NCI-H2171 (cell line): ENCODE measurements at places on chromosomes 1 and 21.
A peak's percentile ranks its signal among the peaks of the same experiment; 100 is the strongest.

- peak; percentile 55 for DNase-seq
These were observed 12.3 kb upstream of the IFNLR1 start for GRCh38 chr1:24199291-24199900.

GRCh38 chr21:37432710-37433455 lies 66.3 kb downstream of the DYRK1A start:
- DNase-seq = no peak

- DNase-seq = peak; percentile 85
These were observed 50.1 kb downstream of the SSBP3 start for GRCh38 chr1:54355931-54356679.

DNA sequence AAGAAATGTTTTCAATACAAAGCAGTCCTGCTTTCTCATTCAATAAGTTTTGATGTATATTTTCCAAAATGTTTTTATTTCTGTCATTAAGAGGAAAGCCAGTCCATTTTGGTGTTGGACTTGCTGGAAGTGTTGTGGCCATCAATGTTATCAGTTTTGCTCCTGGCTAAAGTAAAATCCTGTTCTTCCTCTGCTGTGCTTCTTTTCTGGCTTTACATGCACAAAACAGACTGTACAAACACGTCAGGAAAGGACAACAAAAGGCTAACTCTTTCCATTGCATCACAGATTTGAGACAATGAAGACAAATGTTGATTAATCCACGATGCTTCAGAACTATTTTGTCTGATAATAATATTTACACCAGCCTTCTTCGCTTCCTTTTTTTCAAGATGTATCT lies 735.4 kb downstream of the LTN1 start:
- DNase-seq = no peak

GRCh38 chr1:27152004-27152828 lies 2.7 kb downstream of the SLC9A1 start:
- no peak for DNase-seq

DNA sequence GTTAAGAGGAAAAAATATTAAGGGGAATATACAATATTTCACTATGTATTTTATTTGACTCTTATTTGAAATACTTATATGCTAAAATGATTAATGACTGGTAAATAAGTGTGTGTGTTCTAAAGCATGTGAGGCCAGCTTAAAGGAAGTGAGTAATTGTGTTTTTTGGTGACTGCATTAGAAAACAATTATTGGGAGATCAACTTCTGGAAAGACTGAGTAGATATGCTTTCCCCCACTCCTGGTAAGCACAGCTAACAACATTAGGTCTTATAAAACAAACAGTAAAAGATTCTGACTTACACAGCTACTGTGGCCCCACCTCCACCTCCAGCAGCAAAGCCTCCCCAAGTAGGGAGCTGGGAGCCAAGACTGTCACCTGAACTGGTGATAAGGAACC lies 403.0 kb downstream of the SRGAP2C start:
- no peak for DNase-seq

- no peak for DNase-seq
These were observed 24.1 kb upstream of the NFASC start for GRCh38 chr1:204846546-204846945.

GRCh38 chr1:18735224-18735997 lies 104.8 kb downstream of the PAX7 start:
- DNase-seq = no peak

DNA sequence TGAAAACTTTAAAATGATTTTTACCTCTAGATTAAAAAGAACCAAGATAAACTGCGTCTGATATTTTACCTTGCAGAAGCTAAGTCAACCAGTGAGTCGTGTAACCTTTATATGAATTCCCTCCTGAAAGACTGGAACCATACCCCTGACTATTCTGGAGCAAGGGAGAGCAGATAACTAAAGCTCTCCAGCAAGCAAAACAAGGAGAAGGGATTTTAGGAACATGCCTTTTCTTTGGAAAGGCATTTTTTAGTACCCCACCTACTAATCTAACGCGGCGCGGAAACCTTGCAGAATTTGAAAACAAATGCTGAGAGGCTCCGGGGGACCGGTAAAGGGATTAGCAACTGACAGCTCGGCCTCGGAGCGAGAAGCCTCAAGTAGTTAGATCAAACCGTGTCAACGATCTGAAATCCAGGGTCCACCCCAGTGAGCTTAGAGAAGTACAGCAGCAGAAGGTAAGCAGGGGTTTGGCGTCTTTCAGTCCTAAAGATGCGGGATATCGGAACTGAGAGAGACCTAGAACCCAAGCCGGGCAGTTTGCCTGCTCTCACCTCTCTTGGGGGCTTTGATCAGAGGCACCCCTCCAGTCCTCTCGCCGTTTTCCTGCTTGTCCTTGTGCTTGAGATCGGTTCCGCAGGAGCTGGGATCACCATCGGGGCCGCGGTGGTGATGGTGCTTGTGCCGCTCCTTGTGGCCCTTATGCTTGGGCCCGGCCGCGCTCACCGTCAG lies 954 bp downstream of the RSBN1 start:
- peak; percentile 39 for DNase-seq
